Cardiac septum (tissue), 1 donor: ENCODE measurements at places on chromosomes 5 and 9. TPM values are rescaled to one million over a fixed set of nuclear protein-coding genes. Genes with fewer than 3 reads are reported as not detected.

Gene IFNK
- total RNA-seq, result not detected

Gene CACNA1B
- total RNA-seq, result 0.70 TPM

Gene MYMK
- not detected for total RNA-seq

Gene ARL14EPL
- not detected for total RNA-seq

Gene GNA14
- 2.7 TPM for total RNA-seq

Gene CORO2A
- total RNA-seq, result 0.19 TPM

Gene AUH
- 39.7 TPM for total RNA-seq

Gene ELAVL2
- 0.32 TPM for total RNA-seq

Gene FSTL4
- not detected for total RNA-seq

Gene CCNJL
- 6.3 TPM for total RNA-seq

Gene PDCD1LG2
- total RNA-seq, result 0.48 TPM
